ENCODE measurements at places on chromosomes 2 and 18.

- no peak for DNase-seq
These were observed 16.3 kb downstream of the SNED1 start for GRCh38 chr2:241014764-241015163.

- no peak for DNase-seq
These were observed 29.0 kb downstream of the LGALSL start for GRCh38 chr2:64482765-64483504.

- DNase-seq = no peak
These were observed 162.3 kb upstream of the CCDC68 start for GRCh38 chr18:55121397-55122170.

GRCh38 chr2:142877216-142877838 is at the start of gene KYNU:
Gene KYNU, plus strand, starts transcription at chr2:142877664. Its CDS starts 7,704 bp downstream, at chr2:142885368.
- DNase-seq = no peak

DNA sequence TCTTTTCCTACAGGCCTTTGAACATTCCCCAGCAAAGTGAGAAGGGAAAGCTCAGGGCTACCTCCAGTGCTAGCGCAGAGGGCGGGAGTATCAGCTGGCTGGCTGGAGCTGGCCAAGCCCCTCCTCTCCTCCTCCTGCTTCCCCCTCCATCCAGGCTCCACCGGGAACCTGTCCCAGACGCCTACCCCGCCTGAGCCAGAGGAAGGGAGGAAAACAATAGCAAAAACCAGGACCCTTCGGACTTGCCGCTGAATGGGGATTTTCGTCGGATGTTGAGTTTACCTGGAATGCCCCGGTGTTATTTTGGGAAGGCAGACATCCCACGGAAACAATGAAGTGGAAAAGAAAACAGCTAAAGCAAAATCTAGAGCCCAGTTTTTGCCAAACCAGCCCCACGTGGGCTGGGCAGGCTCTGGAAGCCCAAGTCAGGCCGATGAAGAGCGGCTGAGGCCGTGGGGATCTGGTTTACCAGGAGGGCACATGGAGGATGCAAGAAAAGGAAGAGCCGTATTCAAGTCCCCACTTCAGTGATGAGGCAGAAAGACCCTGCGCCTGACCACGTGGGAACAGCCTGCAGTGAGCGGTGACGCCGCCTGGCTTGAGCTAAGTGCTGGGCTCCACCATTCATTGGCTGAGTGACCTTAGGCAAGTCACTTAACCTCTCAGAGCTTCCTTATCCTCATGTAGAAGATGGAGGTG is 100.4 kb upstream of the LCLAT1 start:
- DNase-seq = no peak

GRCh38 chr2:31523871-31524492 is 56.8 kb downstream of the SRD5A2 start:
- DNase-seq = peak; percentile 14

DNA sequence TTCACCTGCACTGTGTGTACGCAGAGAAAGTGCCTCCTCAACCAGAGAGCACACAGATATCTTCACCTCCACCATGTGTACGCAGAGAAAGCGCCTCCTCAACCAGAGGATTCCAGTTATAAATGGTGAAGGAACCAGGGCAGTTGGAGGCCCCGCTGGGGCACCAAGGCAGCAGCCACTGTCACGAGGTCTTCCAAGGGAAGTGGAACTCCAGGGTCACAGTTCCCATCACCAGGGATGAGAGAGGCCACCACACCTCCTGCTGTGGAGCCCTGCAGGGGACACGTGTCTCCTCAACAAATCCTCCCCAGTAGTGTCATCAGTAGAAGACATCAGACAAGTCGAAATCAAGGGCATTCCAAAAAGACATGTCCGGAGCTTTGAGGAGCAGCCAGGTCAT is 28.2 kb upstream of the NFATC1 start:
- DNase-seq = no peak

DNA sequence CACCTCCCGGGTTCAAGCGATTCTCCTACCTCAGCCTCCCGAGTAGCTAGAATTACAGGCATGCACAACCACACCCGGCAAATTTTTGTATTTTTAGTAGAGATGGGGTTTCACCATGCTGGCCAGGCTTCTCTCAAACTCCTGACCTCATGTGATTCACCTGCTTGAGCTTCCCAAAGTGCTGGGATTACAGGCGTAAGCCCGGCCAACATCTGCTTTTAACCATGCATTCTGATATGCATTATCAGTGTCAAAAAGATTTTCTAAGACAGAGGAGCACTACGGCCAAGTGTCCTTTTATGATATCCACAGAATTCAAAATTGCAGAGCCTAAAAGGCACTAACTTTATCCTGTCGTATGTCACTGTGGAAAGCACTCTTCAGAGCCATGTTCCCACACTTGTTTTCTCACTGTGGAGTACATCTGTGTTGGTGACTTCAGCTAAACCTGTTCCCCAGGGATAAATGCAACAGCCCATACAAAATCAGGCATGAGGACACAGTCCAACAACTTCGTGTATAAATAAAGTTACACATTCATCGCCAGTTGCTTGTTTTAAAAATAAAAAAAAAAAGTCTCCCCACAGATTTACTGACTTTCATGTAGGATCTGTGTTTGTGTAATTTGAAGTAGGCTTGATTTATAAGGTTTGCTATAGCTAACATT is 56.4 kb downstream of the STK25 start:
- DNase-seq = no peak
